Jurkat, Clone E6-1 (cell line): ENCODE measurements at places on chromosomes 3 and 15.
A peak's percentile ranks its signal among the peaks of the same experiment; 100 is the strongest.

GRCh38 chr3:69410301-69410700 is 24.4 kb upstream of the FRMD4B start:
- DNase-seq: peak; percentile 77

- no peak for DNase-seq
These were observed 882.5 kb upstream of the GBE1 start for GRCh38 chr3:82643948-82644347.

DNA sequence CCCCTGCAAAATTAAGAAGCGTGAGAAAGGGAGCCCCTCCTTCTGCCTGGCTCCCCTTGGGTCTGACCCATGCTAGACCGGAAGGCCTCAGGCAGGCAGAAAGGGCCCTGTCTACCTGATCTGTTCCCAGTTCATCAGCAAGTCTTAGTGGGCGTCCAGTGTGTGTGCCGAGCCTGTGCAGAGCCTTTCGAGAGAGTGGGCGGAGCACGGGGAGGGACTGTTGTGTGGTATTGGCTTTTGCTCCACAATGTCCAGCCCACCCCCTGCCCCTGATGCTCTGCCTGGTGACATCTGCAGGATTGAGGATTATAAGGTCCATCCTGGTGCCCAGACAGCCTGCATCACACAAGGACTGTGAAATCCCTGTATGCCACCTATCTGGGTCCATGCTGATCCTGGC is 82.9 kb downstream of the CHDH start:
- no peak for DNase-seq

- DNase-seq: no peak
These were observed 501.7 kb upstream of the ARPP21 start for GRCh38 chr3:35137612-35138011.

GRCh38 chr3:175108613-175109151 is 249.5 kb downstream of the NAALADL2 start:
- no peak for DNase-seq

GRCh38 chr3:15086699-15087098 is 12.2 kb downstream of the RBSN start:
- DNase-seq: no peak

- no peak for DNase-seq
These were observed 777 bp upstream of the EIF4A2 start for GRCh38 chr3:186782542-186783057.

DNA sequence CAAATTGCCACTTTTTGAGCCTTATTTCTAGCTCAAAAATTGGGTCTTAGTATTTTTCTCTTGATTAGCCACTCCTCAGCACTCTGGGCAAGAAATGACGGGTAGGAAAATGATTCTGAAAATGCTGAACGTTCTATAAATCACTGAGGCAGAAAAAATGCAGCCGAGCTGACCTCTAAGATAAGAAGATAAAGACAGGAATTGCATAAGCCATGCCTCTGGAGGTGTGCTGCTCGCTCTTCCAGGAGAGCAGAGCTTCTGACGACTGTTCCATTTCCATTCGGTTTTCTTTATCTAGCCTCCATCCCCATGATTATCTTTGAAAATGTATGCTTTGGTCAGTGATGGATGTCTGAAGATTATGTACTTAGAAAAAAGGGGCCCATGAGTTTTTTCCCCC is 558.8 kb upstream of the ADAMTS9 start:
- no peak for DNase-seq

GRCh38 chr15:83694015-83694414 is 40.1 kb downstream of the ADAMTSL3 start:
- DNase-seq: no peak

GRCh38 chr3:37546876-37547275 is 314.8 kb upstream of the CTDSPL start:
- DNase-seq: peak; percentile 37

- DNase-seq: no peak
These were observed 140.2 kb downstream of the FOXP1 start for GRCh38 chr3:71443332-71443731.

DNA sequence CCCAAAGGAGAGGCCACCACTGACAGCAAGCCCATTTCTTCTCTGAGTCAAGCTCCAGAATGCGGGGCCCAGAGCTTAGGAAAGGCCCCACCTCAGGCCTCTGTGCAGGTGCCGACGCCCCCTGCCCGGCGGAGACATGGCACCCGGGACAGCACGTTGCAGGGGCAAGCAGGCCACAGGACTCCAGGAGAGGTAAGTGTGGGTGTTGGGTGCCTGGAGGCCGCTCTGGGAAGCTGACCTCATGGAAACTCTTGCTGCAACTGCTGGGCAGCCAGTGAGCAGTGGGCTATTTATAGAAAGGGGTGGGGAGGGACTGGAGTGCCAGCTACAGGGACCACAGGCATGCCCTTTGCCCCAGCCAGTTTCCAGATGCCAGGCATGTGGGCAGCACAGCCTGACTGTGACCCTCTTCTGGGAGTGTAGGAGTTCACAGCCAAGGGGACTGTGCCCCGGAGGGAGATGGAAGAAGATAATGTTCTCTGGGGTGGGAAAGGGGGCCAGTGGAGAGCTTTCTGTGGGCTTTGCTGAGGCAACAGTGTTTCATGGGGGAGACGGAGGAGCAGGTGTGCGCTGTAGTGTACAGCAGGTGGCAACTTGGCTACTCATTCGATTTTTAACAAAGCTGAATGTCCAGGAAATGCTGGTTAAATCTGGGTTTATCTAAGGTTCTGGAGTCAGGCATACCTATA is 23.7 kb downstream of the ALPK3 start:
- no peak for DNase-seq

- DNase-seq: peak; percentile 70
These were observed 329.4 kb downstream of the TBC1D5 start for GRCh38 chr3:17412950-17413530.

- no peak for DNase-seq
These were observed 255.6 kb upstream of the KCNH8 start for GRCh38 chr3:18892756-18893155.

- no peak for DNase-seq
These were observed 16.7 kb downstream of the MAP2K5 start for GRCh38 chr15:67559158-67559557.

- DNase-seq: no peak
These were observed 48.5 kb upstream of the TRA2B start for GRCh38 chr3:185986198-185986777.

DNA sequence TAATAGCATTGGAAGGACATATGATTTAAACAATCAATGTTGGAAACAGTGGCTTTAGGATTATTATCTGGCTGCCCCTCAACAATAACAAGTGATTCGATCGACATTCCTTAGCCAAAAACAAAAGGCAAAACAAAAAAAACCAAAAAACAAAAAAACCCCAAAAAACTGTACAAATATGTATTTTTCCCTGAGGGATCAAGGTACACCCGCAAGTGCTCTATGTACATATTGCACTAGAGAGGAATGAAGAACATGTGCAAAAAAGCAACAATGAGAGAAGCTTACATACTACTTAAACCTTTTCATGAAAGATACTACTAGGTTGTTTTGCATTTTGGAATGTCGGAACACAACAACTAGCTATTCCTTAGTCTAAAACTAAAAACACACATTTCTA is 14.2 kb upstream of the ICE2 start:
- no peak for DNase-seq

- no peak for DNase-seq
These were observed 17.5 kb downstream of the ABI3BP start for GRCh38 chr3:100975714-100976113.

DNA sequence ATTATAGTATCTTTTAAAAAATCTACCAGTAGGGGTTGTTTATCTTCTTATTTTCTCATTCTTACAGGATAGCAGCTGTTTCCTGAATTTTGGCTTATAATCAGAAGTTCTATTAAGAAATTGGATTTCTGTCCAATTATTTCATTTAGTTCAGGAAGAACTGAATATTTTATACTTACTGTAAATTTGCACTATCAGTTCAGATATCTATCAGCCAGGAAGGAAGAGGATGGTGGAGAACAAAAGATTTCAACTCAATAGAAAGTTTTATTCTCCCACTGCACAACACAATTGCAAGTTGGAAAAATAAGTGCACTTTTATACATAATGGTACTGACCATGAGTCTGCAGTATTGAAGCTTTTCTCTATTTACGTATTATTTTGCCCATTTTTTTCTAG is 400.9 kb downstream of the PLOD2 start:
- no peak for DNase-seq

- no peak for DNase-seq
These were observed 6.9 kb upstream of the CX3CR1 start for GRCh38 chr3:39286771-39287170.

GRCh38 chr3:31853580-31853979 is 127.5 kb downstream of the OSBPL10 start:
- no peak for DNase-seq

GRCh38 chr3:16335333-16335732 is 70.3 kb downstream of the OXNAD1 start:
- no peak for DNase-seq

- DNase-seq: no peak
These were observed 1.4 kb upstream of the SLC41A3 start for GRCh38 chr3:126085276-126085675.

DNA sequence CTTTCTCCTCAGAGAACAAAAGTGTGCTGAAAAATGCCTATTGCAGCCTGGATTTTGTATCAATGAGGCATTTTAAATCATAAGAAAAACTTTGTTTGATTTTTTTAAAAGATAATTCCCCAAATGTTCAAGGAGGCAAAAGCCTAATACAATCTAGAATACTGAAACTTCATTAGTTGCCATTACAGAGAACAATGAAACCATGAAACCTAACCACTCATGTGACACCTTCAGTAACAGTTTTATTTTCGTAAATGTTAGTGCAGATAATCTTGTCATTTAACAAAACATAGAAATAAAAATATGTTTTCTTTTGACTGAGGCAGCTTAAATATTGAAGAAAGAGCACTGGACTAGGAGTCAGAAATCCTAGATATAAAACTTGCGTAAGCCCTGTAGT is 655.9 kb downstream of the RBMS3 start:
- no peak for DNase-seq

- DNase-seq: no peak
These were observed 84.6 kb upstream of the WDR72 start for GRCh38 chr15:53843869-53844569.

DNA sequence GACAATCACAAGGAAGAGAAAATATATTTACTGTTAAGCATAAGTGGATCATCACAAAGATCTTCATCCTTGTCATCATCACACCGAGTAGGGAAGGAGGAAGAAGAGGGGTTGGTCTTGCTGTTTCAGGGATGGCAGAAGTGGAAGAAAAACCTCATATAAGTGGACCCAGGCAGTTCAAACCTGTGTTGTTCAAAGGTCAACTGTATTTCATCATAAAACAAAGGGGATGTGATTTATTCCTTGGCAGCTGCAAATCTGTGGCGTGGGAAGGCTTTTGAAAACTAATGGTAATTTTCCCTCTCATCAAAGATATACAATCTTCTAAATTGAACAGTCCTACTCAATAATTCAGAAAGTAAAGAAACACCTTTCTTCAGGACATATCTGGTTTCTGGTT is 129.9 kb upstream of the ABI3BP start:
- DNase-seq: no peak

DNA sequence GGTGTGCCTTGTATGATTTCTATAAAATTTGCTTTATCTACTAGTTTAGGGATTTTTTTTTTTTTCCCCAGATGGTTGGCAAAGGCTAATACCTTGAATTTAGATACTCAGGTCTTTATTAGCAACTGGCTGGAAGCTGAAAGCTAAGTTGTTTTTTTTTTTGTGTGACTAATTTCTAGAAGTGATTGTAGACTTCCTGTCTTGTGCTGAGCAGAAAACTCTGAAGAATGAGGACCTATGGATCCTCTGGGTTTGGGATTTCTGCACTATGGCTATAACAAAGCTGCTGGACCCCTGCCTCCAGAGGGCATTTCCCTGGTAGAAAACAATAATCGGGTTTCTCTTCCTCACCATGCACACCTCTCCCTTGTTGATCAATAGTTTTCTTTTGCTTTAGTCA is 10.0 kb downstream of the ARIH2 start:
- DNase-seq: no peak

- no peak for DNase-seq
These were observed 320.4 kb upstream of the RASGRP1 start for GRCh38 chr15:38885001-38885400.

DNA sequence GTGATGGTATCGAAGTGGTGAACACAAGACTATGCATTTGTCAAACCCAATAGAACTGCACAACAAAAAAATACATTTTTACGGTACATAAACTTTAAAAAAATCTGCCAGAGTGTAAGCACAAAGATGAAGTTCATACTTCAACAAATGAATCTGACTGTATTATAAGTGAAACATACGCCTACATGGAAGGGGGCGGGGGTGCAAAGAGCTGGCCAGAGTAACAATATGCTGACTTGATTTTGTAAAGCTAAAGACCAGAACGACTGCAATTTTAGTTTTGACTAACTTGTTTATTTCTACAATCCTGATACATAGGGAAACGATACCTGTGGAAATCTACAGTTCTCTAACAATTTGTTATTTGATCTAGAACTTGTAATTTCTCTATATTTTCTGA is 426.0 kb downstream of the GABRG3 start:
- no peak for DNase-seq

DNA sequence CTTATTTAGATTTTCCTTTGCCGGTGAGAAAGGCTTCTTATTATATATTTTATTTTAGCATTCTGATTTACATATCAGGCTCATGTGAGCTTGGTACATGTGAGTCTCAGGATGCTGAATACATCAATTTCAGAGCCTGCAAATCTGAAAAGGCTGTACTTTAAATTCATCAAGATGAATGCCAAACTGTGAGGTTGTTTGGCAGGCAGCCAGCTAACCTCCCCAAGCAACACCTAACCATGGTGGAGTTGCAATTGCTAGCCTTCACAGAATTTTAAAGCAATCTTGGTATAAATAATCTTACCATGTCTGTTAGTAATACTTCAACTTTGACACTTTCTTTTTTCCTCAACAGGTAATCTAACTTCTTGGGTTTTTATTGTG is 252.5 kb downstream of the CDIN1 start:
- DNase-seq: no peak

GRCh38 chr3:134797741-134798451 is 2.8 kb downstream of the EPHB1 start:
- DNase-seq: no peak

DNA sequence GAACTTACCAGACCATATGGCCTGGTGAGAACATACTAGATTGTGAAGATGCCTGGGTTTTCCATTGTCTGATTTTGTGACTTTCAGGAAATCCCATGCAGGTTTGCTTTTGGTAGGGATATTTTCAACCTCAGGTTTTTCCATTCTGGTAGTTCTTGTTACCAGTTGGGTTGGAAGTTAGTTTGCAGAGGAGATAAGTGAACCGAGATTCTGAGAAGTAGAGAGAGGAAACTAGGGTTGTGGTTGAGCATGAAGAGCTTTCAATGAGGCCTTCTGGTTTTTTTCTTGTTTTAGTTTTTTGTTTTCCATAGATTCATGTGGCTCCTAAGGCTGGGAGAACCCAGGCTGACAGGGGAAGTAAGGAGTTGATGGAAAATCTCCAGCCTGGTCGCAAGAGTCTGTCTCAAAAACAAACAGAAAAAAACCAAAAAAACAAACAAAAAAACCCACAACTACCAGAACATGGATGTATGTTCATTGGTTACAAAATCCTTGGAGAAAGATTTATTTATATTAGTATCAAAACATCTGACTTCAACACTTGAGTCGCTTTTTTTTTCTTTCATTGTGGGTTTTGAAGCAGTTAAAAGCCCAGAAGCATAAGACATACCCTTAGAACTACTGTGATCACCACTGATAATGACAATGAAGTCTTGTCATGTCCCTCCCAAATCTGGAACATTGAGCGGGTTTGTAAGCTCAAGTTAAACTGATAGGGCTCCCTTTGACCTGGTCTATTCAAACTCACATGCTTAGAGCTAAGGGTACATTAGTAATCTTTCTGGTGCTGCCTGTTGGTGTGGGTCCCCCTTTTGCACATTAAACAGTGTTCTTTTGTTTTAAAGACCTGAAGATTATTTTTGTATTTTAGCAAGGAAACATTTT is 3.2 kb downstream of the GPR171 start:
- no peak for DNase-seq

- no peak for DNase-seq
These were observed 352.1 kb downstream of the SHQ1 start for GRCh38 chr3:72496051-72496670.
